ENCODE measurements at places on chromosomes 12 and 14.

GRCh38 chr12:14322403-14322802, 43.1 kb upstream of the ATF7IP start:
- no peak for DNase-seq

DNA sequence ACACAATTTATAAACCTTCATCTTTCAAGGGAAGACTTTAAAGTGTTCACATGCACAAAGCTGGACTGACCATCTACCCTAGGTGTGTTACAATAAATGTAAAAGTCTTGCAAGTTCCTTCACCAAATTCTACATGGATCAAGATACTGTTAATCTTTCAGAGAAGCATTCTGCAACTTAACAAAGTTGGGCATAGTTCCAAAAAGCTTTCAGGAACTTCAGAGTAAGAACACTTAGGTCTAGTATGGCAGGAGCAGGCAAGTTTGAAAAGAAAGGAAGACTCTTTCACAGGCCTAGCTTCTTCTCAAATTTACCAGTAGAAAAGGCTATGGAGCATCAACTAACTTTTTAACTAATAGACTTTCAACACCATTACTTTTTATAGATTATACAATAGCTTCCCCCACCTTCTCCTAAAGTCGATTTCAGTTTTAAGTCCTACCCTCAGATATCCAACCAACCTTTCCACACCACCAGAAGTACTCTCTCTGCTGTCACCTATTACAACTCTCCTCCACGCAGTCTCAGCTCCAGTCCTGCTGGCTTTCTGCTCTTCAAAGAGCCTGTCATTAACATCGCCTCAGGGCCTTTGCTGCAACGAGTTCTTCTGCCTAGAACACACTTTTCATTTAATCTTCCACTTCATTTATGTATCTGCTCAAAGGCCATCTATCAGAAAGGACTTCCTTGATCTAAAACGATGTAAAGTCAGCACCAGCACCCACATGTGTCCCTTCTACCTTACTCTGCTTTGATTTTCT, 333.9 kb downstream of the CEP128 start:
- DNase-seq = no peak

- DNase-seq = peak; percentile 63
Observed at GRCh38 chr12:49187184-49187583, 1.7 kb downstream of the TUBA1A start.

GRCh38 chr14:63713058-63713457, 14.8 kb downstream of the SGPP1 start:
- no peak for DNase-seq

- DNase-seq = peak; percentile 21
Observed at GRCh38 chr12:27999970-28000369, 27.4 kb upstream of the PTHLH start.

GRCh38 chr12:110117956-110118685, 6.0 kb upstream of the IFT81 start:
- no peak for DNase-seq

GRCh38 chr14:61171727-61172126, 109.4 kb downstream of the TMEM30B start:
- DNase-seq = no peak

- DNase-seq = peak; percentile 2
Observed at GRCh38 chr14:92880851-92881250, 42.1 kb upstream of the CHGA start.

GRCh38 chr14:34722723-34723545, 8.5 kb upstream of the CFL2 start:
- peak; percentile 67 for DNase-seq

- no peak for DNase-seq
Observed at GRCh38 chr14:57578801-57579200, 85.1 kb upstream of the CCDC198 start.

GRCh38 chr12:3342051-3342450, 149.0 kb upstream of the PRMT8 start:
- peak; percentile 45 for DNase-seq

DNA sequence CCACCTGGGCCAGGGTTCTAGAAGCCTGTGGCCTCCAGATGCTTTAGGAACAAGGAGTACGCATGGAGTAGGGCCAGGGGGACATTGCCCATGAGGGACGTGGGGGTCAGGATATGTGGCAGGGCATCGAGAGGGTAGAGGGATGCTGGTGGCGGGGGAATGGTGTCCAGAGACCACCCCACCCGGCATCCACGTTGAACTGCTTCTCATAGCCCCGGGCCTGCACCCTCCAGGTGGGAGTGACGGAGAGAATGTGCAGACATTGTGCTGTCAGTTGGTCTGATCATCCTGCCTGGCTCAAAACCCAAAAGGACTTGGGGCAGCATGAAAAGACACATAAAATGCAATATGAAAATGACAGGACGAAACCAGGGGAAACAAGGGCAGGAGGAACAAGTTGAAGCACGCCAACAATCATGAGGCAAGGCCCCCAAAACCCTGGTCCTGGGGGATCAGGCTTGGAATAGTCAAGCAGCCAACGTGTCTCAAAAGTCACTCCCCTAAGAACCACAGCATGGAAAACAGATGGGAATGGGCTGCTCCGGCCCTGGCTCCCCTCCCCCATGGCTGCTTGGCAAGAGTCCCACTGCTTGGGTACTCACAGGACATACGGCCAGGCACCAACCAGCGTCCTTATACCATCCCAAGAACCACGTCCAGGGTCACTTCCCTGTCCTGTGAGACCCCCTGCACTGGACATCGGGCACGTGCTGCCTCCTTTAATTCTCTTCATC, 117.9 kb downstream of the DICER1 start:
- DNase-seq = no peak

DNA sequence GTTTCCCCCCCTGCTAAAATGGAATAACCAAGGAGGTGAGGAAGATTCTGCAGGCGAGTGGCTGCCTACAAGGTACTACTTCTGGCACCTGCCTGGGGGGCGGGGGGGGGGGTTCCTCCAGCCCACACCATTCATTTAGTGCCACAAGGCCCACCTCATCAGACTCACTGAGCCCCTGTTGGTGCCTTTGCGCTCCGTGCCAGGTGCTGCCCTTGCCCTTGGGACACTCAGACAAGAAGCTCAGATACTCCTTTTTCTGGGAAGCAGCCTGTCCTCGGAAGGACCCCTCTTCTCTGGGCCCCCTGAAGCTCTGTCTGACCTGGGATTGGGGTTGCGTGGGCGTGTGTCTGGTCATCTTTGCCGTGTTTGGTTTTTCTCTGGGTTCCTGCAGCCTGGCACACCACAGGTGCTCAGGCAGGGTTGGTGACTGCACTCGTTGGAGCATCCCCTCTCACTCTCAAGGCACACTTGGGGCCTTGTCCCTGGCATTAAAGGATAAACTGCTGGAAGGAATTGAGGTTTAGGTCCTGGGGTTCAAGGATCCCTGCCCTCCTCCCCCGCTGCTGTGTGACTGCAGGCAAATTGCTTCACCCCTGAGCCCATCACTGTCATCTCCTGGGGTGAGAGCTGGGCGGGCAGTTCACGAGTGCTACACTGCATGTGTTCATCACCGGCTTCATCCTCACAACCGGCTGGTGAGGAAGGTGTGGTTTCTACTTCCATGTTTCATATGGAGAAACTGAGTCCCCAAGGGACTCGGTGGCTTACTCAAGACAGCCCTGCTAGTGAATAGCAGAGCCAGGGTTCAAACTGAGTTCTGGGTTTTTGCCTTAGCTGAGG, 16.9 kb downstream of the FAM222A start:
- DNase-seq = no peak

GRCh38 chr14:71119832-71120231, 212.6 kb downstream of the PCNX1 start:
- DNase-seq = no peak

Measured in fibroblast of skin of abdomen (primary cell).